Aorta (tissue), 5 donors: ENCODE measurements at places on chromosomes 6 and 20. TPM values are rescaled to one million over a fixed set of nuclear protein-coding genes. Genes with fewer than 3 reads are reported as not detected.

CFB gene
- total RNA-seq: 56.7 TPM

- no peak for DNase-seq
These were observed 6.7 kb downstream of the TRIM40 start for GRCh38 chr6:30142665-30143064.

- no peak for DNase-seq
These were observed 252.0 kb downstream of the SOX4 start for GRCh38 chr6:21845439-21846140.

SPDEF gene
- total RNA-seq: not detected

C6orf58 gene
- total RNA-seq: not detected

- no peak for DNase-seq
These were observed 96.2 kb downstream of the THBS2 start for GRCh38 chr6:169157197-169158148.

DNA sequence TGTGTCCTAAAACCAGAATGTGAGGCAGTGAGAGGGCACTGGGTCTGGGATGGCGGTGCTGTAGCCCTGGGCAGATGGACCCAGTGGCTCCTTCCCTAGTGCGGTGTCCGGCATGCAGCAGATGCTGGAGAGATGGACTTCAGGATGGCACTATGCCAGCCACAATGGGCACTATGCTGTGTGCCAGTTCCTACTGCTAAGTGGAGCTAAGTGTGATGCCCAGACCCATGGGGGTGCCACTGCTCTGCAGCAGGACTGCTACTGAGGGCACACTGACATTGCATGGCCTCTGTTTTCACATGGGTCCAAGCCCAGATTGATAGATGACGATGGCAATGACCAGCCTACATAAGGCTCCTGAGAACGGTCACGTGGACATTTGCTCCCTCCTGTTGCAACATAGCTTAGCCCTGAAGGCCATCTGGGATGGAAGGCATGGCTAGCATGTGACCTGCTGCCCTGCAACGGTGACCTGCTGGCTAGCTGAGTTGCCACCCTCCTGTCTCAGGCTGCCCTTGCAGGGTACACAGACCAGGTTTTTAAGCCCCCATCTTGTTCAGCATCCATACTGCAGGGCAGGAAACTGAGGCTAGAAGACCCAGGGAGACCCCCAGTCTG, 31.3 kb upstream of the KCNK16 start:
- DNase-seq: no peak

ZNF311 gene
- total RNA-seq: 1.1 TPM

CGA gene
- not detected for total RNA-seq

- DNase-seq: no peak
These were observed 17.9 kb upstream of the BACH2 start for GRCh38 chr6:90314514-90314913.

GRCh38 chr6:75368864-75369402, 84.3 kb upstream of the TMEM30A start:
- DNase-seq: no peak

DNA sequence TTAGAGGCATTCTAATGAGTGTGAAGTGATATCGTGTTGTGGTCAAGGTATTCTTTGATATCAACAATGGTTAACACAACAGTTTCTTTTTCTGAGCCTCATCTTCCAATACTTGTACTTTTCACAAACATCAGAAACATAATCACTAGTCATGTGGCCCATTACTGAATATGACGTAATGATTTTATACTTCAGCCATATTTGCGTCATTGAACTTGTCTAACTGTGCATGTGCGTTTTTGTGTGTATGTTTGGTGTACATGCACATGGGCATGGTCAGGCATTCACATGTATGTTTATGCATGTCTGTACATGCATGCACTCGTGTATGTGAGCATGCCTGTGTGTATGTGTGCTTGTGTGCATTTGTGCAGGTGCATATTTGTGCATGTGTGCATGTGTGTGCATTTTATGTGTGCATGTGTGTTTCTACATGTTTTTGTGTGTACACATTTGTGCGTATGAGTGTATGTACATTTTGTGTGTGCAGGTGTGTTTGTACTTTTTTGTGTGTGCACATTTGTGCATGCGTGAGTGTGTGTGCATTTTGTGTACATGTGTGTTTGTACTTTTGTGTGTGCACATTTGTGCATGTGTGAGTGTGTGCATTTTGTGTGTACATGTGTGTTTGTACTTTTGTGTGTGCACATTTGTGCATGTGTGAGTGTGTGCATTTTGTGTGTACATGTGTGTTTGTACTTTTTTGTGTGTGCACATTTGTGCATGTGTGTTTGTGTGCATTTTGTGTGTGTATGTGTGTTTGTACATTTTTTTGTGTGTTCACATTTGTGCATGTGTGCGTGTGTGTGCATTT, 29.4 kb downstream of the PRR18 start:
- DNase-seq: no peak

GRCh38 chr6:164928728-164929407, 380.5 kb downstream of the C6orf118 start:
- DNase-seq: no peak

- peak; percentile 71 for DNase-seq
These were observed 301 bp downstream of the PPP1R3D start for GRCh38 chr20:59939879-59940128.

GRCh38 chr6:2820415-2820814, 21.2 kb downstream of the SERPINB1 start:
- DNase-seq: no peak

DNA sequence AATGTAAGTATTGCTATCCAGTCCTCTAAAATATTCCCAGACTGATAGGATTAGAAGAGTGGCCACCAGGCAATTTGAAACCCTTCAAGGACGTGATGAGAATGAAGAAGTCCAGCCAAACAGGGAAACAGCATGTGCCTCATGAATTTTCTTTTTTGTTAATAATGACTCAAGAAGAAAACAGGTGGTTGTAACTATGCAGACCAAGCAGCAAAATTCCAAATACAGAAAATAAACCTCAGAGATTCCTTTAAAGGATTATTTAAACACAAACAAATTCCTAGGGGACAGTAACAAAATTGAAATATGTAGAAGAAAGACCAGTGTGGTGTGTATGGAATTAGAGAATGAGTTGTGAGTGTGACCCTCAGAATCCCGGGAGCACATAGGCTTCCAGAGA, 239.2 kb downstream of the KCNQ5 start:
- DNase-seq: no peak

NMBR gene
- total RNA-seq: not detected

DNA sequence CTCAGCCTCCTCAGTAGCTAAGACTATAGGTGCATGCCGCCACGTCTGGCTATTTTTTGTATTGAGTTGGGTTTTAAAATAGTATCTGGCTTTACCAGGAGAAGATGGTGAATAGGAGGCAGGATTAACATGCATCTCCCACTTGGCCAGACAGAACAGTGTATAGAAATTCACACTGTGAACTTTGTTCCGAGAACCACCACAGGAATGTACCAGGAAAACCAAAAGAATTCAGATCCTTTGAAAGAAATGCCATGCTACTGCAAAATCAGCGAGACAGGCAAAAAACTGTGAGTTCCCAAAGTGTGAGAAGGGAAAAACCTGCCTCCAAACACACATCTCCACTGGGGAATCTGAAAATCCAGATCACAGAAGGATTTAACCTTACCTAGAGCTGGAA, 327.6 kb downstream of the NKAIN2 start:
- DNase-seq: no peak

TRIM10 gene
- not detected for total RNA-seq

DNA sequence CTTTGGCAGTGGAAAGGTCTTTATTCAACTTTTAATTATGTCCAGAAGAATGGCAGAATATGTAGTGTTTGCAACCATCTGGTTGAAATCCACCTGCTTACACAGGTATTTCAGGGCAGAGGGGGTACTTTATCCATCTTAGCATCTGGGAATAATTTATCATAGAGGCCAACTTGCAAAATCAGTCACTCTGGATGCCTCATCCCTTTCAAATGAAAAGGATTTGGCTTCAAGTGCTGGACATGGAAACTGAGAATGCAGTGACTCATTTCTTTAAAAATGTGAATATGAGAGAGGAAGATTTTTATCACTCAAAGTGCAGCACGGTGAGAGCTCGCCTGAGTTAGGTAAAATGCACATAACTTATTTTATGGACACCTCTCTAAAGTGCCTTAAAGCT, 758.3 kb downstream of the KIF16B start:
- no peak for DNase-seq

SLC52A3 gene
- 0.69 TPM for total RNA-seq

RPL10A gene
- total RNA-seq: 875 TPM

DNA sequence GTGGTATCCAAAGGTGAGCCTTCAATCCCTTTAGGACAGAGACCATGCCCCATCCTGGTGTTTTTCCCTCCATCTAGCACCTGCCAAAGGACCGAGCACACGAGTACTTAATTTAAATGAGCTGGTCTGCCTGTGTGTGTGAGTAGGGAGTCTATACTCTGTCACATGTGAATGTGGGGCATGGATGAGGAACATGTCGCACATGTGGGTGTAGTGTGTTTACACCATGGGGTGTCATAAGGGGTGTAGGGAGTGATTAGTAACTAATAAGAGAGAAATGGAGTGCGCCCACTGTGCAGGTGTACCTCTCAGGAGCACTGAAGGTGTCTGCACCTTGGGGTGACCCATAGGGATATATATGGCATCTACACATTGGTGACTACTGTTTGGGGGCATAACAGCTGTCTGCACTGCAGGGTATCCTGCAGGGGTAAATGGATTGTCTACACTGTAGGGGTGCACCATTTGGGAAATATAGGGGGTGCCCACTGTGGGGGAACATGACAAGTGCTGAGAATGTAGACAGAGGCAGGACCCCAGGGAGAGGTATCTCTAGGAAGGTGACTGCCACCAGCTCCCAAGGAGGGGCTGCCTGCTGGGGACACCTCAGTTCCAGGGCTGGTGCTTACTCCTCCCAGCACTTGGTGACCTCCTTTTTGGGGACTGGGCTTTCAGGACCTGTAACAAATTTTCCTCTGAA, 53.5 kb downstream of the EBF4 start:
- DNase-seq: no peak

DNA sequence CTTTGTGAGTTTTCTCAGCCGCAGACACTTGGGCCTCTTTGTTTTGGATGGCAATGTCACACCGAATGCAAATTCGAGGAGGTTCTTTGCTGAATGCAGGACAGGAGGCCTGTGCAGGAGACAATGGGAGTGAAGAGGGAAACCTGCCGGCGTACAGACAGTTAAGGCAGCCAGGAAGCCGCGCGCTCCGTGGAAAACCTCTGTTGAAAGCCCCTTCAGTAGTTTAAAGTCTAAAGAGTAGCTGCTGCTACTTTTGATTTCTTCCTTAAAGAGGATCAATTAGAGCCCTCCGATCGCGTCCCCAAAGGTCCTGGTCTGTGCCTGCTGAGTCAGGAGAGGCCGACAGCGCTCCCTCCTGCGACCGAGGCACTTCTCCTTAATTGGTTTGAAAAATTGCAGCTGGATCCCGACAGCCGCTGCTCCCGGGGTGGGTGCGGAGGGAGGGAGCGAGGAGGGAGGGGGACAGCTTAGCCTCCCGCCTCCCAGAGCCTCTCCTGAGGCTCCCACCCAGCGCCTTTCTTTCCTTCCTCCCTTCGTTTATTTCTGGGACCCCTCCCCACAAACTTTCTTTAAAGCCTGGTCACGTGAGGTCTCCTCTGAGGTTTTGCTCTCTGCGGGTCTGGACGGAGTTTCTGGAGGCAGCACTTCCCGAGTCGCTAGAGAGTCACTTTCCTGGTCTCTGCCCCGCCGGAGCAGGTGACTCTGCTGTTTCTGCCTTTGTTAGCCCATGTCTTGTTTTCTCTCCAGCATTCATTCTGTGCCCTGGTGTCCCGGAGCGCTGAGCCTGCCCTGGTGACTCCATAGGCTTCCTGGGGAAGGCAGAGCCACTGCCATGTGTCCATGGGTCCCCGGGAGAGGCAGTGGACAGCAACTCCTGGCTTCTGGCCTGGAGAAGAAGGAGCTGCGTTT, 22.3 kb upstream of the RPP40 start:
- DNase-seq: peak; percentile 77

STMN3 gene
- total RNA-seq: 31.2 TPM

GRCh38 chr6:81786150-81786549, 33.7 kb upstream of the TENT5A start:
- no peak for DNase-seq

BMP2 gene
- total RNA-seq: 15.9 TPM

DNA sequence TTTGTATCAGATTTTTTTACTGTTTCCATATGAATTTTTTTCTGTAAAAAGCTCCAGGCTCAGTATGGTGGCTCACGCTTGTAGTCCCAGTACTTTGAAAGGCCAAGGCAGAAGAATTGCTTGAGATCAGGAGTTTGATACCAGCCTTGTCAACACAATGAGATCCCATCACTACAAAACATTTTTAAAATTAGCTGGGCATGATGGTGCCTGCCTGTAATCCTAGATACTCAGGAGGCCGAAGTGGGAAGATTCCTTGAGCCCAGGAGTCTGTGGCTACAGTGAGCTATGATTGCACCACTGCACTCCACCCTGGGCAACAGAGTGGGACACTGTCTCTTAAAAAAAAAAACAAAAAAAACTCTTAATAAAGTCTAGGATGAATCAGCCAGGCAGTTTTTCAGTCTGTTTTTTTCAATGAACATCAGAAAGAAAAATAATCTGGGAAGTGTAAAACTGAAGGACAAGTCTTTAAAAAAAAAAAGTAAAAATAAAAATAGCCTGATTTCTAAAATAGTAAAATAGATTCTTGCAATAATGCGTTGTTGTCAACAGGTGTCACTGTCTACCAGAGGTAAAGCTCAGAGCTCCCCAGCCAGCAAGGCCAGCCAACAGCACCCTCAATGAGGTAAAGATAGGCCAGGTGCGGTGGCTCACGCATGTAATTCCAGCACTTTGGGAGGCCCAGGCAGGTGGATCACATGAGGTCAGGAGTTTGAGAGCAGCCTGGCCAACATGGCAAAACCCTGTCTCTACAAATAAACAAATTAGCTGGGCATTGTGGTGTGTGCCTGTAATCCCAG, 9.3 kb upstream of the ATG5 start:
- no peak for DNase-seq

- DNase-seq: no peak
These were observed 1.7 kb upstream of the ZMYND8 start for GRCh38 chr20:47358039-47358671.

GRCh38 chr6:14828201-14828611, 417.7 kb upstream of the JARID2 start:
- DNase-seq: no peak
